SK-N-MC (cell line): ENCODE measurements at places on chromosomes 11 and 22.

DNA sequence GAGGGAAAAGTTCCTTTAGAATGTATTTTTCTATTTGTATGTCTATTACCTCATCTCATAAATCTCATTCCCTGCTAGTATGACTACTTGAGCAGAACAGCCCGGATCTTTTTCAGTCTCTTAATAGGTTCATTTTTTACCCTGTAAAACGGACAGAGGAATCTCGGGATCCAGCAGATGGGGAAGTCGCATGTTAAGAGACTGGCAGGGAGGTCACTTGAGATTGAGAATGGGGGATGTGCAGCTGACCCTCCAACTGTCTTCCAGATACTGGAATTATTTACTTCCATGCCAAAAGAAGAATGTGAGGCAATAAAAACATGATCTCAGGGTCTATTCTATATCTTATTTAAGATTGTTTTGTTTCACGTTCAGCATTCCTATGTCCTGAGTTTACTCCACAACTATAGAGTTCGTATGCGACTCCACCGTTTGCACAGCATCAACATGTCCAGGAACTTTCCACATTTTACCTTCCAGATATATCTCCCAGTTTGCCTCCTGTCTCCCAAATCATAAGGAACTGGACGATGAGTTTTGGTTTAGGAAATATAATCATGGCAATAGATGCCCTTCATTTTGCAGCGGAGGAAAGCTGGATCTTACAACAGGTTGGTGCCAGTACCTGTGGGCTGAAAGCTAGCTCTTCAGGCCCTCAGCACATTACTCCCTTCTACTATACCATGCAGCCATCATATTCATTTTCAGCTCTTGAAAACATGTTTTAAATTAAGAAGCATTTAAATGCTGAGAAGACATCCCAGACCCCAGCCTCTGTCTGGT is 181.5 kb downstream of the MAML2 start:
- DNase-seq = no peak

- DNase-seq = no peak
Observed at GRCh38 chr11:42257534-42257933, 798.1 kb upstream of the LRRC4C start.

DNA sequence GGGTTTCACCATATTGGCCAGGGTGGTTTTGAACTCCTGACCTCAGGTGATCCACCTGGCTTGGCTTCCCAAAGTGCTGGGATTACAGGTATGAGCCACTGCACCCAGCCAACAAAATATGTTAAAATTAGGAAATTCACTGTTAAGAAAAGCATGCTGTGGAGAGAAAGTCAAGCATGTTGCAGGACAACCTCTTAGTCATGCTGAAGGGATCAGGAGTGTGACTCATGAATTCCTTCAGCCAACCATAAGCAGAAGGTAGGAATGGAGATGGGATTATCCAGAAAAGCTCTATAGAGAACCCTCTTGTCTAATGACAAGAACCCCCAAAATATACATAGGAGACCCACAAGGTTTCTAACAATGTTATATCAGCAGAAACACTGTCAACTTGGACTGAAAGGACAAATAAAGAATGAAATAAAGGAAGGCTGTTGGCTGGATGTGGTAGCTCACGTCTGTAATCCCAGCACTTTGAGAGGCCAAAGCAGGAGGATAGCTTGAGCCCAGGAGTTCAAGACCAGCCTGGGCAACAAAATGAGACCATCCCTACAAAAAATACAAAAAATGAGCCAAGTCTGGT is 16.0 kb downstream of the MRTFA start:
- no peak for DNase-seq

DNA sequence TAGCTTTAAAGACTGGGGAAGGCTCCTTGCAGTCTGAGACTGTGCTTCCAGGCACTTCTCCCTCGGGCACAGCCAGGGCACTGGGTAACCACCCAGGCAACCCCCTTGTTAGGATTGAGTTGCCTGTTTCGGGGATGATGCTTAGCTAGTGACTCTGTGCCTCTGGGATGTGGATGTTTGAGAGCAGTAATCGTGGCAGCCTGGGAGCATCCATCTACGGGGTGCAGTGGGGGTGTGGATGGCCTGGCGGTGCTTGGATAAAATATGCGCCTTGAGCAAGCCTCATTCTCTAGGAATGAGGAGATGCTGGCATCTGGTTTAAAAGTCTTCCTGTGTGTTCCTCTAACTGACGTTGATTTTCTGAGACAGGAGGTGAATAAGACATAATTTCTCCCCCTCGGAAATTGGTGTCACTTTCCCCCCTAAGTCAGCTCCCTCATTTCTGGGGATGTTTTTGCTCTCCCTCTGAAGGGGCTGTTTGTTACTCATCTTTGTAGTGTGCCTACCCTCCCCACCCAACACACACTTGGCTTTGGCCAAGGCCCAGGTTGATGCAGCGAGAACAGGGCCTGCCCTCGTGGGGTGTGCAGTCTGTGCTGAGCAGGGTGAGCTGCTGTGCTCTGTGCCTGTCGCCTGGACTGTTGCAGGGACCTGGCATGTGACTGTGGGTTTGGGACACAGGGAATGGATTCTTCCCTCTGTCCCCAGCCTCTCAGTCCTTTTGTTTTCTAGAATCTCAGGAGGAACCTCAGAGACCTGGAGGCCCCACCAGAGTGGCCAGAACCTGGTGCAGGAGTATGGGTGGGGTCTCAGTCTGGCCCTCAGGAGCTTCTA is 2.0 kb downstream of the GNAZ start:
- no peak for DNase-seq

- no peak for DNase-seq
Observed at GRCh38 chr11:3036419-3036818, 20.8 kb downstream of the CARS1 start.

DNA sequence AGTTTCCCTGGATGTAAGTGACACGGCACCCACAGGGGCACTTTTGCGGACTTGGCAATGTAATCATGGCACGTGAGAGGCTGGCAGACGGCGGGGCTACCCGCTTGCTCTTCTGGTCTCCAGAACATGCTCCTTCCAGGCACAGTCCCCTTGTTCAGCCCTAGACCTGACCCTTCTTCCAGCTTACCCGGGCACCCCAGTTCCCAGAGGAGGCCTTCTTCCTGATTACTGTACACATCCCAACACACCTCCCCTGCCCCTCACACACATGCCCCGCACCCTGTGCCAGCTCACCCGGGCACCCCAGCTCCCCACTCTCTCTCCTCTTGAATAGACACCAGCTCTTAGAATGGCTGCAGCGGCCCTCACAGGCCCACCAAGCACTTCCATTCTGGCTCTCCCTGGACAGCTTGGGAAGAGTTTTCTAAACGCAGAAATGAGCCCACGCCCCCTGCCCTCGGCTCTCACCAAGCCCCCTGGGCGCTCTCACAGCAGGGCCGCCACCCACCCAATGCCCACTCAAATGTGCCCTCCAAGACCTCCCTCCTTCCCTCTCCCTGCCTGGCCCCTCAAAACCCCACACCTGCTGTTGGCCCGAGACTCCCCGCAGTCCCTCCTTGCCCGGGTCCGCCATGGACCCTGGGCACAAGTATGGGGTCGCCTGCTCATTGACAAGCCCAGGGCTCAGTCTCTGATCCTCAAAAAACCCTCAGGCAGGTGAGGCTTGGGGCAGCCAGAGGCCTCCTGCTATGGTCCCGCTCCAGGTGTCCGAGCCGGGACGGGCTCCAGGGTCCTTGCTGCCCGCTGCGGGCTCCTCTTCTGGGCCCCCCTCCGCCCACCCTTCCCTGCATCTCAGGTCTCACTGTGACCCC is 88.5 kb downstream of the WNT7B start:
- DNase-seq = no peak

DNA sequence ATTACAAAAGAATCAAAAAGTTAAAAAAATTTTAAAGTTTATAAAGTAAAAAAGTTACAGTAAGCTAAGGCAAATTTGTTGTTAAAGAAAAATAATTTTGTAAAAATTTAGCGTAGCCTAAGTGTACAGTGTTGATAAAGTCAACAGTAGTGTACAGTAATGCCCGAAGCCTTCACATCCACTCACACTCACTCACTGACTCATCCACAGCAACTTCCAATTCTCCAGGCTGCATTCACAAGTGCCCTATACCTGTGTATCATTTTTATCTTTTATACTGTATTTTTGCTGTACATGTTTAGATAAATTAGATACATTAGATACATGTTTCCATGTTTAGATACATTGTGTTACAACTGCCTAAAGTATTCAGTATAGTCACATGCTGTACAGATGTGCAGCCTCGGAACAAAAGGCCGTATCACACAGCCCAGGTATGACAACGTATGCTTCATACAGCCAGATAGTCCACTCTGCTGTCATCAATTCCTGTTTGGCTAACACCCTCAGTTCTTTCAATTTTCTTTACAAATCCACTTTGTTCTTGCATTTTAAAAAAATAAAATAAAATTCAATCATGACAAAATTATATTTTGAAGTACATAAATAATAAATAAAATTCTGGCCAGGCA is 80.7 kb downstream of the RBFOX2 start:
- no peak for DNase-seq

DNA sequence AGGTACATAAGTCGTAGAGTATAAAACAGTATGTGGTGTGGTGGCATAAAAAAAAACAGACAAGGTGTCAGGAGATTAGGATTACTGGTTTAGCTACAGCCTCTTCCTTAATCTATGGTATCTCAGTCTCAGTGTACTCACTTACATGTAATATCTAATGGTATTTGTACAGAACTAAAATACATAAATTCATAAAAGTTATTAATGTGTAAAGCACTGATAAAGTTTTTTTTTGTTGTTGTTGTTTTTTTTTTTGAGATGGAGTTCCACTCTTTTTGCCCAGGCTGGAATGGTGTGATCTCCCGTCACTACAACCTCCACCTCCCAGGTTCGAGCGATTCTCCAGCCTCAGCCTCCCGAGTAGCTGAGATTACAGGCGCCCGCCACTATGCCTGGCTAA is 2.9 kb downstream of the PTS start:
- DNase-seq = no peak

- no peak for DNase-seq
Observed at GRCh38 chr11:95121698-95122097, 32.1 kb downstream of the ENDOD1 start.

GRCh38 chr11:57057561-57057960 is 68.8 kb downstream of the OR5AK2 start:
- DNase-seq = no peak

DNA sequence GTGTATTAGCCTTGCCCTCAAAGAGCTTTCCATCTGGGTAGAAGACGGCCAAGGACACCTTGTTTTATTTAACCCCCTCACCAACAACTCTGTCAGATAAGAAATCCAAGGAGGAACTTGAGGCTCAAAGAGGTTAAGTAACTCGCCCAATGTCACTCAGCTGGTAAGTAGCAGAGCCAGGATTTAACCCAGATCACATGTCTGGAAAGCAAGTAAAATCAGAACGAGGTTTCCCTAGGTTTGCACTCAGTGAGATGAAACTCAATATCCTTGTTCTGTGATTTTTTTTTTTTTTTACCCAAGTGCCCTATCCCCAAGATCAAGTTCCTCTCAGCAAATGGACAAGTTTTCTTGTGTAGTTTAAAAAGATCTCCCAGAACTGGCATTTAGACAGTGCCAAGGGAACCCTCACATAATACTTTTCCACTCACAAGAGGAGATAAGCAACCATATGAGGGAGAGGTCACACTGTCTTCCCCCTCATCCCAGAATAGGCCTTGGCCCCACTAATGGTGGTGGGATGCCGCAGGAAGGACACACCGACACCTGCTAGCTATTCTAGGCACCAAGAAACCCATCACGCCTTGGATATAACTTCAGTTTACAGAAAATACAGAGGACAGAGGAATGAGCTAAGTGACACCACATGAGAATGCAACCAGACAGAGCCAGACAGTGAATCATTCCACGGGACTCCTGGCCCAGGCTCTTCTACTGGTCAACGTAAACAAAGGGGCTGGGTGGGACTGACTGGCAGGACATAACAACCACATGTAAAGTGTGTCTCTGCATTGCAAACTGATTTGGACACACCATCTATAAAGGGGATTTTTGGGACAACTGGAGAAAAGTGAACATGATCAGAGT is 8.6 kb upstream of the ARAP1 start:
- DNase-seq = no peak

- no peak for DNase-seq
Observed at GRCh38 chr11:2735053-2735589, 35.3 kb upstream of the KCNQ1OT1 start.

DNA sequence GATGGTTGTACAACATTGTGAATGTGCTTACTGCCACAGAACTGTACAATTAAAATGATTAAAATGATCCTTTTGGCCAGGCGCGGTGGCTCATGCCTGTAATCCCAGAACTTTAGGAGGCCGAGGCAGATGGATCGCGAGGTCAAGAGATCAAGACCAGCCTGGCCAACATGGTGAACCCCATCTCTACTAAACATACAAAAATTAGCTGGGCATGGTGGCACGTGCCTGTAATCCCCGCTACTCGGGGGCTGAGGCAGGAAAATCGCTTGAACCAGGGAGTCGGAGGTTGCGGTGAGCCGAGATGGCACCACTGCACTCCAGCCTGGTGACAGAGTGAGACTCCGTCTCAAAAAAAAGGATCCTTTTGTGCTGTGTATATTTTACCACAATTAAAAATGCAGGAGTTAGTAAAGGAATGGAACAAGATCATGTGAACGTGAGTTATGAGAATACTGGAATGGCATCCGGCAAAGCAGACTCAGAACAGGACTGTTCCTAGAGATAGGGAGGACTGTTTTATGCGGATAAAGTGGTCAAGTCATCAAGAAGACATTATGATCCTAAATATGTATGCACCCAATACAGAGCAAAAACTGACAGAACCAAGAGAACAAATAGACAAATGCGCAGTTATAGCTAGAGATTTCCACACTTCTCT is 58.0 kb upstream of the CLDN5 start:
- no peak for DNase-seq

DNA sequence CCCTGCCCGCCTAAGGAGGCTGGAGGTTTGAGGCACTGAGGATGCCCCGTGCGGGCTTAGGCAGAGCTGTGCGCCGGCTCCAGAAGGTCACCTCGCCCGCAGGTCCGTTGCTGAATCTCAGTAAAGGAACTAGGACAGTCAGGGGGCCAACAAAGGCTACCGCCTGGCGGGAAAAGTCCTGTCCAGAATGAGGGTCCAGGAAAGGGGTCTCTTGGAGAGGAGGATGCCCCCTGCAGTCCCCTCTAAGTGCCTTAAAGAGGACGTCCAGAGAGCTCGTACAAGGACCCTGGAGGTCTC is 548 bp downstream of the PVALB start:
- DNase-seq = no peak

- no peak for DNase-seq
Observed at GRCh38 chr11:125416981-125417935, 78.8 kb downstream of the FEZ1 start.

- no peak for DNase-seq
Observed at GRCh38 chr11:15145615-15146014, 30.9 kb downstream of the INSC start.

DNA sequence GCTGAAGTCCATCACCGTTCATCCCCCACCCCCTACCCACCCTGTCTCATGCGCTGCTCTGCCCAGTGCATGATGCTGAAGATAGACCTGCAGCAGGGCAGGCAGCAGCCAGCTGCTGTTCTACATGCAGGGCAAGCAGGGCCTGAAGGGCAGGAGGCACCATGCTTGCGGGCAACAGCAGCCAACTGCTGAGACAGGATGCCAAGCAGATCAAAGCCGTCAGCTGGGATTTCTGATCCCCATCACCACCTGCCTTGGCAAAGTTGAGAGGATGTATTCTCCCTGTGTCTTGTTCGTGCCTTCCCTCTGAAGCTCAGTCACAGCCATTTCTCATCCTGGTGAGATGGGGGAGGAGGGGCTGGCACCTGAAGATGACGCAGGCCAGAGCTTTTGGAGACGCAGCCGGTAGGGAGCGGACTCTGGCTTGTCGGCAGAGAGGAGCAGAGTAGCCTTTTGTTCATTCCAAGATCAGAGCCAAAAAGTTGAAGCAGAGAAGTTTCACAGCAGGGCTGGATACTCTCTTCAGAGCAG is 227.0 kb downstream of the GRIK4 start:
- DNase-seq = no peak
